ENCODE measurements at places on chromosomes 1 and 21.

GRCh38 chr1:1841575-1841995 is 49.3 kb downstream of the GNB1 start:
- DNase-seq: peak; percentile 11

GRCh38 chr1:93595266-93595665 is 86.4 kb downstream of the BCAR3 start:
- peak; percentile 60 for DNase-seq

- DNase-seq: no peak
Measured at GRCh38 chr1:226576601-226577000, 28.0 kb downstream of the STUM start.

GRCh38 chr1:206631085-206631509 is 4.2 kb upstream of the DYRK3 start:
- peak; percentile 98 for DNase-seq

GRCh38 chr1:114218361-114219171 is 64.9 kb upstream of the SYT6 start:
- DNase-seq: no peak

DNA sequence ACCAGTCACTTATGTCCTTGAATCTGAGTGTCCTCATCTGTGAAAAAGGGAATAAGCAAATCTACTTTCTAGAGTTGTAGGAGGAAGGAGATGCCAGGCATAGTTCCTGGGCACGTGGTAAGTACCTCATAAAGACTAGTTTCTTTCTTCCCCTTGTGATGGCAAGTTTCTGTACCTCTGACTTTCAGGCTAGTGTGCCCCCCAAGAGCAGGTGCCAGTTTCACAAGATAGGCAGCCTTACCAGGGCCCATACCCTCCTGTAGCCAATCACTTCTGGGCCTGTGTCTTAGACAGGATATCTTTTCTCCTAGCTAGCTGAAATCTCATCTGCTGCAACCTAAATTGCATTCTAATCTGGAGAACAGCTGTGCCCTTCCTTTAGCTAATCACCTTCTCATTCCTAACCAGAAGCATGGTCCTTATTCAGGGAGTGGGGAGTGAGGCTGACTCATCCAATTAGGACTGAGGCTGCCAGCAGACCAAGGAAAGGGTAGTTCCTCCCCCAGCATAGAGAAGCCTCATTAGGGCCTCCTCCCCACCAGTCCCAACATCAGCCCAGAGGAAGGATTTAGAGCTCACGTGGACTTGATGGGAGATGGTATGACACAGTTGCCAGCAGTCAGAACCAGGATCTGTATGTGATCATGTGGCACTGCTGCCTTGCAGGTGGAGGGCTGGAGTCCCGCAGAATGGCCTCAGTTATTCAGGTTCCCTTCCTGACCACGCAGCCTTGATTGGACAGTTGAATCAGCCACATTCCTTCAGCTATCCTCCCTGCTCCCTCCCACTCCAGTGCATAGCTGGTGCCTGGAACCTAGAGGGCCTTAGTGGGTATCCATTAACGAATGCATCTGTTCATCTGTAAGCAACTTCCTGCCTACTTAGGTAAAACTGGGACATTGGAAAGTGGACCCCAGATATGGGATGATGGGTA is 7.9 kb downstream of the KLHDC8A start:
- DNase-seq: no peak

DNA sequence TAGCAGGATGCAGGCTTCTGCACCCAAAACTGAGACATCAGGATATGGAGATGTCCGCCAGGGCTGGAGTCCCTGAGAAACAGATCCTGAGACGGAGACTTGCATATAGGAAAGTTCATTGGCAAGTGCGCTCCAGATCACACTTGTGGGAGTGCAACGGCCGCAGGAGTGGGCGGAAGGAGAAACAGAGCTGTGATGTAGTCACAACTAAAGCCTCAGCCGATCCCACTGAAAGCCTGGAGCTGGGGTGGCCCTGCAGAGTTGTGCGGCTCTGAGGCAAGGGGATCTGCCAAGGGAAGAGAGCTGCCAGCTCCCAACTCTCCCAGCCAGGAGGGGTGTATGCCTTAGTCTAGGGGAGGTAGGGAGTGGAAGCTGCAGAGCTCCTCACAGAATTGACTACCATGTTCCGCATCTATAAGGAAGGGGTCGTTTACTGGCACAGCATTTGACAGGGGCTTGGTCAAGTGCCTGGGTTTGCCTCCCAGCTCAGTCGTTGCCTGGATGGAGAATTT is 42.1 kb upstream of the PLA2G2C start:
- DNase-seq: no peak

DNA sequence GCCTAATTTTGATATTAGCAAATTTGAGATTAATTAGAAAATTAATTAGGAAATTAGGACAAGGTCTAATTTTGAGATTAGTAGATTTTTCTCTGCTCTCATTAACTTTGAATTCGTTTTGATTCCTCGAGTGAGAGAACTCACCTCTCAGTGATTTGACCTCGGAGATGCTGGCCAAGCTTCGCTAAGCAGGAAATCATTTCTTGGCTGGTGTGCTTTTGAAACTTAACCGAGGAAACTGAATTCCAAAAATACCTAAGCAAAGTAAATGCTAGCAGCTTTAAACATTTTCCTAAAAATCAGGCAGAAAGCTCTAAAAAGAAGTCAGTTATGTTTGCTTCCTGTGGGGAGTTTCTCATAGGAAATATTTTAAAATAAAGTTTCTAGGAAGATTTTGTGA is 34.9 kb downstream of the CDC14A start:
- no peak for DNase-seq

GRCh38 chr1:3780901-3781300 is 8.4 kb downstream of the SMIM1 start:
- no peak for DNase-seq

DNA sequence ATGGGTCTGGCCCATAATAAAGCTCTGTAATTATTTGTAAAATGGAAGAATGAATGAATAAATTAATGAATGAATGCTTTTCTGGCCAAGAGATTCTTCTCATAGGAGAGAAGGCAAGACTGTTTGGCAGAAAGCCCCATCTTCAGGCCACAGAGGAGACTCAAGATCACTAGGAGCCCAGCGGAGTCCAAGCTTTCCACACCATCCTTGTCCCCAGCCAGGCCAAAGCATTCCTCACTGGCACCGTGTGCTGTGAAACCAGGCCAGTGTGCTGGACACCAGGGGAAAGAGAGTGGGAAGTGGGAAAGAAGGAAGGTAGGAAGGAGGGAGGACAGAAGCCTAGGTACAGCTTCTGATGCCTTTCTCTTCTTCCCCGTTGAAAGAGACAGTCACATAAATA is 86.4 kb downstream of the PLXNA2 start:
- no peak for DNase-seq

DNA sequence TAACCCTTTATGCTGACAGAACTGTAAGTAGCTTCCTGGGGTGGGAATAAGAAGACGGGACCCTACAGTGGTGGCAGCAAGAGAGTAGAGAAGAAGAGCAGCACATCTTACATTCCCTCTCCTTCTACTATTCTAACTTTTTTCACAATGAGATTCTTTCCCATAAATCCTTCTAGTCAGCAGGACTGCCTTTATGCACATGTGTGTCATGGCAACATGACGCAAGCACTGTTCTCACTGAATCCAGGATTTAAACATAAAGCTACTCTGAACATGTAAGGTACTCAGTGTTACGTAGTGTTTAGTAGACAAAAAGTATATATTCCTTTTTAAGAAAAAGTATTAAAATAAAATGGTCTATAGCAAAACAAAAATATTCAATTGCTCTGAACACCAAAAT is 309.7 kb upstream of the LYPLAL1 start:
- peak; percentile 20 for DNase-seq

DNA sequence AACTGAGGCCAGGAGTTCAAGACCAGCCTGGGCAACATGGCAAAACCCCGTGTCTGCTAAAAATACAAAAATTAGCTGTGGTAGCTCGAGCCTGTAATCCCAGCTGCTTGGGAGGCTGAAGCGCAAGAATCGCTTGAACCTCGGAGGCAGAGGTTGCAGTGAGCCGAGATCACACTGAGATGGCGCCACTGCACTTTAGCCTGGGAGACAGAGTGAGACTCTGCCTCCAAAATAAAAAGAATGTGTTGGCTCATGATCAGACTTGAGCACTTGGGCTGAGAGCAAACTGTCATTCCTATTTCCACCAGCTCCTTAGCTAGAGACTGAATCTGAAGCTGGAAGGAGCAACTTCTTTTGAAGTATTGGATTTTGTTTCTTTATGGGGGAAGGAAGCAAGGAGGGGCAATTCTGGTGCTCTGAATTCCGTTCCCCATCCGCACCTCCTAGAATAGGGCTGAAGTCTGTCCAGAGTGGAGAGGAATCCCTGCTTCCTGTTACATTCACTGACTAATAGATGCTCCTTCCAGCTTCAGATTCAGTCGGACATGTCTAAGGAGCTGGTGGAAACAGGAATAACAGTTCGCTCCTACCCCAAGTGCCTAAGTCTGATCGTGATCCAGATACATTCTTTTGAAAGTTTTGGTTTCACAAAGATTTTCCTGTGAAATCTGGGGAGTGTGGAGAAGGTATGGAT is 3.8 kb downstream of the ZNF672 start:
- DNase-seq: peak; percentile 59
